PC-9 (cell line): ENCODE measurements at places on chromosomes 11 and 22.
A peak's percentile ranks its signal among the peaks of the same experiment; 100 is the strongest.

DNA sequence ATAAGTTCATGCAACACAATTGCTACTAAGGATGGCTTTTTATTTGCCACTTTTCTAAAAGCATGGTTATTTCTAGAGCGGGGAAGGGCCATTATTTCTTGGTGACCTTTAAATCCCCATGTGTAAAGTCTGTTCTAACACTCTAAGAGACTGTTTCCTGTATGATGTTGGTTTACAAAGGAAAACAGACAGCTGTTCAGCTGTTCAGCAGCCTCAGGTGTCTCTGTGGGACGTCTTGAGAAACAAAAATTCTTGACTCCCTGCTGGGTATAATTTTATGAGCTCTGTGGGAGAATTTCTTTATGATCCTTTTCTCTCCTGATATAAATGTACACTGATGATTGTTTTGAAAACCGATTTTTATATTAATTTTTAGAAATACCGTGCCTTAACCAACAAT lies 13.9 kb downstream of the MUC15 start:
- DNase-seq = no peak

DNA sequence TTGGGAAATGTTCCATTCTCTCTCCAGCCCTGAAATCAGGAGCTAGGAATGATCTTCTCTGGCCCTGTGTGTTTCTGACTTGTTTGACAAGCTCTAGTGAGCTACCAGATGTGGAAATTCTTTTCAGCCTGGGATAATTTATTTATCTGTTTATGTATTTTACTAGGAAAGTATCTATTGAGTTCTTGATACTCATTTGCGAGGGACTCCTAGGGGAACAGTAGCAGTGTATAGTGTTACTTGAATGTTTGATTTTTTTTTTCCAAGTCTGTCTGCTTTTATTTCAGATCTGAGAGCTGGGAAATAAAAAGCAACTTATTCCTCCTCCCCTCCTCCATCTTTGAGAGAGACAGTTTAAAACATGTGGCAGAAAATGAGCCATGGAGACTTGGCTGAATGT lies 92.5 kb downstream of the ALX4 start:
- no peak for DNase-seq

GRCh38 chr22:23530106-23530505 lies 50.0 kb downstream of the IGLL1 start:
- DNase-seq = no peak

GRCh38 chr11:67371911-67372320 lies 1.5 kb downstream of the CLCF1 start:
- no peak for DNase-seq

- DNase-seq = no peak
Measured at GRCh38 chr11:104979839-104980238, 11.5 kb upstream of the CASP4 start.

DNA sequence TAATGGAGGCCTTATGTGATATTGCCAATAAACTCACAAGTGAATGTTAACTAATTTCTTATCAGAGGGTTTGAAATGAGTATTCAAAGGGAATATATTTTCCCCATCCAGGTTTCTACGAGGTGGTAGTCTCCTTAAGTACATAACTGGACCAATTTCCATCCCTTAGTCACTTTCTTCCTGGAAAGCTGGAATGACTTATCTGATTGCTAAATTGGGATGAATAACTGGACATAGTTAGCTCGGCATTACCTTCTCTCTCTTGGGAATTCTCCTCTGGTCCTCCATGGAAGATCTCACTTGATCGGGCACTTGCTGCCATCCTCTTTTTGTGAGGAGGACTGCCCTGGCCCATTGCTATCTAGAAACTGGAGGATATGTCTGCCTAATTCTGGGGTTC lies 109.1 kb downstream of the TRPC6 start:
- no peak for DNase-seq

- DNase-seq = no peak
Measured at GRCh38 chr11:79390923-79391322, 49.9 kb downstream of the TENM4 start.

DNA sequence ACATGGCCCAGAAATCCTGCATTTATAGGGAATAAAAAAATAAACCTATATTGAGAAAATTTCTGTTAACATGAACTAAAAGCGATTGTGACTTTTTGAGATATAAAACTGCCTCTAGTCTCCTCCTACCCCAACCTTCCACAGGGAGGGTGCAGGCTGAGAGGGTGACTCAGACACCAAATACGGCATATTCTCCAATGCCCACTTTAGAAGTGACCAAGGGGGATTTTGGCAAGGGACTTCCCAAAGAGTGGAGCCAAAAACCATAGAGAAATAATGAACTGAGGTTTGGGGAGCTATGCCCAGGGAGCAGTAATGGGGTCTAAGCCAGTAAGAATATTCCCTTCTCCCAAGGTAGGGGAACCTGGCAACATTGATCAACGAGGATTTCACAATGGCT lies 124.9 kb upstream of the ZC3H12C start:
- DNase-seq = no peak

DNA sequence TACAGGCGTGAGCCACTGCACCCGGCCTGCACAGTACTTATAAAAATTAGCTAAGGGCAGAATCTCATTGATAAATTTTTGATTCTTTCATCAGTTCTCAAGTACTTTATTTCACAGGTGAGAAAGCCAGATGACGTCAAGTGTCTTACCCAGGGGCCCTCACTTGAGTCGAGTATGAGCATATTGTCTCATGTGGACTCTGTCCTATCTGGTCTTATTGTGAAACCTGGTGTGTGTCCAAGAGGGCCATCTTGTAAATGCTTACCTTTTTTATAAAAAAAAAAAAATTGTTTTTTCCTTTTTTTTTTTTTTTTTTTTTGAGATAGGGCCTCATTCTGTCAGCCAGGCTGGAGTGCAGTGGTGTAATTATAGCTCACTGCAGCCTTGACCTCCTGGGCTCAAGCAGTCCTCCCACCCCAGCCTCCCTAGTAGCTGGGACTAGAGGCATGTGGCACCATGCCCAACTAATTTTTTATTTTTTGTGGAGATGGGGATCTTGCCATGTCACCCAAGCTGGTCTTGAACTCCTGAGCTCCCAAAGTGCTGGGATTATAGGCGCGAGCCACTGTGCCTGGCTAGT lies 6.0 kb downstream of the ACO2 start:
- DNase-seq = no peak

DNA sequence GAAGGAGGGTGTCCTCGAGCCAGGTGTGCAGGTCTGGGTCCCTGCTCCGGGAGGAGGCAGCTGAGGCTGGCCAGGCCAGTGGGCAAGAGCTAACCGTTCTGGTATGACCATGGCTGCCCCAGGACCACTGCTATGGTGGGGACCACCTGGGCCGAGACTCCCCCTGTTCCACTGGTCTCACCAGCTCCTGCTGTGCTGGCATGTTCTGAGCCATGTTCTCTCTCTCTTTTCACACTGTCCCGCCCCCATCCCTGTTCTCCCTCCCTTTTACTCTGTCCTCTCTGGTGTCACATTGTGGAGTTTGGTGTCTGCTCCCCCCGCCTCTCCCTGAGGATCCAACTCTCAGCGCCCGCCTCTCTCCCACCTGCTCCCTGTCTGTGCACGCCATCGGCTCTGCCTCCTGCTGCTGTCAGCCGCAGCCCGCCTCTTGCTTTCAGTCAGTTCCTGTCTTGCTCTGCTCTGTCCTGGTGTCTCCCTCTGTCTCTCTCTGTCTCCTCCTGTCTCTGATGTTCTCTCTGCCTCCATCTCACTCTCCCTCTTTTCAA lies 66.4 kb downstream of the LRRC32 start:
- DNase-seq = no peak

DNA sequence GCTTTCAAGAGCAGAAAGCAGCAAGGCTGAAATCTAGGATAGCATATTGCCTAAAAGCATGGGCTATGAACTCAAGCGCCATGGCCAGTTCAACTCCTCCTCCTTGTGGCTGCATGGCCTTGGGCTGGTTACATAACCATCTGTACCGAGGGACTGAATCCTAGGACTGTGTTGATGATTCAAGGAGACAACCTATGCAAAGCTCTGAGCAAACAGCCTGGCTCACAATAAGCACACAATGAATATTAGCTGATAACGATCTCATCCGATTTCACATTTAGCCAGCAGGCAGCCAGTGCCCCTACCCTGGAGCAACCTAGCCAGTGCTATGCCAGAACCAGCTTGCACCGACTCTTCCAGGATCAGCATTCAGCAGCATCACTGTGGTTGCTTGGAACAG lies 698.4 kb downstream of the TBC1D22A start:
- no peak for DNase-seq

- DNase-seq = no peak
Measured at GRCh38 chr11:114987186-114987760, 308.9 kb downstream of the NXPE2 start.

DNA sequence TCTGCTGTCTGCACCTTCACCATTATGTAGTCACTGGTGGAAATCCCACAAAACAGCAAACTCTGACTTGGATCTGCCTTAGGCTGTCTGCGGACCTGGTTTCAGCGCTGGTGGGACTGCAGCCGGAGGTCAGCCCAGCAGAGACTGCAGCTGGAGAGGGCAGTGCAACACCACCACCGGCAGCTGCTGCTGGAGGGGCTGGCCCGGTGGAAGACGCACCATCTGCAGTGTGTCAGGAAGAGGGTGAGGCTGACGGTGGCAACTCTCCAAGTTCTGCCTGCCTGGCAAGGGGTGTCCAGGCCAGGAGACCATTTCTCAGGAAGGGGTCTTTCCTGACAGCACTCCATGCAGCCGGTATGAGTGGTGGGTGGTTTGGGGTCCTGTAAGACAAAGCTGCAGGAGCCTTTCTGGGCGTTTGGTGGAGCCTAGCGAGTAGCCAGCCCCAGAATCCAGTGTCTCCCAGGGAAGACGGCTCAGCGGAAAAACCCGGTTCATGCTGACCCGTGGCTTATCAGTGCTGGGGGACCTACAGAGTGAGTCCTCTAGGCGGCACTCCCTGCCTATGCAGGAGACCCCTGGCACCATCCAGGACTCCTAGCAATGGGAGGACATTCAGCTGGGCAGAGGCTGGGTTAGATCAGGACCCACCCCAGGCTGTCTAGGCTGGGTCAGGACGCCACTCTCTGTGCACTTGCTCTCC lies 50.8 kb downstream of the PISD start:
- DNase-seq = no peak

- DNase-seq = no peak
Measured at GRCh38 chr22:19762568-19763457, 2.2 kb downstream of the TBX1 start.

DNA sequence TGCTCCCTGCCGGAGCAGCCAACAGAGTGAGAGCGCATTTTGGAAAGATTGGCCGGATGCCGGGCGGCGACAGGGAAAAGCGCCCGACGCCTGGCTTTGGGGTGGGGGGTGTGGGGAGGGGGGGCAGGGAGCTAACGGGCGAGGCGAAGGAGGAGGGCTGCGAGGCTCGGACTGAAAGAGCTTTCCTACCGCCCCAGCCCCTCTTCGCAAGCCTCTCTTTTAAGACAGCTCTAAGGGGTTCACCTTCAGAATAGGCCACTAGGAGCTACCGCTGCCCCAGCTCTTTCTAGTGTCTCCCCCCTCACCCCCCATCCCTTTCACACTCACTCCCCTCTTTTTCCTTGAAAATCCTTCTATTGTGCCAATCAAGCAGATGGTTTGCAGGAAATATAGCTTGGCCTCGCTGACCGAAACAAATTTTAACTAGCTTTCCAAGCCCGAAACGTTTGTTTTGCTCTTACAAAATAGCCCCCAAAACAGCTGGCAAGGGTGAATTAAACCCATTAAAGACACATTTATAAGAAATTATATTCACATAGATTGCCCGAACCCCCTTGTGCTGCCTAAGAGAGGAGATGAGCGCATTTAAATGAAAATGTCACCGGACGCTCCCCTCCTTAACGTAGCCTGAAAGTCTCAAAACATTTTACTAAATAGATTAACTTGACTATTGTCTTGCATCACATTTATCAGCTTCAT lies 3.7 kb upstream of the DBX1 start:
- no peak for DNase-seq

DNA sequence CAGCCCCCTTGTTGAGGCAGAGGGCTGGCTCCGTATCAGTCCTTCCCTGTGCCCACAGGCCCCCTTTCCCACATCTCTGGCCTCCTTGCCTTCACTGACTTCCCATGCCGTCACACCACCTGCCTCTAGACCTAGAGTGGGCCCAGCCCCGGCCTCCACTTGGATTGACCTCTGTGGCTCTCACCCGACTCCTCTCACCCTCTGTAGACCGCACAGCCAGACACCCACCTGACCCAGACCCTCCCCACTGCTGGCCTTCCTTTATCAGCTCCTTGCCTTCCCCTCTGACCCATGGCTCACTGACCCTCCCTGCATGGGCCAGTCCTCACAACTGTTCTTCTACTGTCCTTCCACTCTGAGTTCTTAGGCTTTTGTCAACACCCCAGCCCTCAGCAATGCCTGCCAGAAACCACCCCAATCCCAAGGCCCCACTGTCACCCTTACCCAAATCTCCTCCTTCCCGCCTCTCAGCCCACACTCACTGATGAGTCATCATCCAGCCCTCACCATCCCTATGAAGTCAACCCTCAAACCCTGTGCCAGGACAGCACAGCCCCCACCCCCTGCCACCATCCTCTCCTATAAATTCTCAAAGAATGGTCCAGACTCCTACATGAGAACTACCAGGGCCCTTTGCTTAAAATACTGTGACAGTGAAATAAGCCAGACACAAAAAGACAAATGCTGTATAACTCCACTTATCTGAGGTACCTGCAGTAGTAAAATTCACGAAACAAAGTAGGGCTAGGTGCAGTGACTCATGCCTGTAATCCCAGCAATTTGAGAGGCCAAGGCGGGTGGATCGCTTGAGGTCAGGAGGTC lies 53.4 kb downstream of the SCGB1A1 start:
- DNase-seq = peak; percentile 68

DNA sequence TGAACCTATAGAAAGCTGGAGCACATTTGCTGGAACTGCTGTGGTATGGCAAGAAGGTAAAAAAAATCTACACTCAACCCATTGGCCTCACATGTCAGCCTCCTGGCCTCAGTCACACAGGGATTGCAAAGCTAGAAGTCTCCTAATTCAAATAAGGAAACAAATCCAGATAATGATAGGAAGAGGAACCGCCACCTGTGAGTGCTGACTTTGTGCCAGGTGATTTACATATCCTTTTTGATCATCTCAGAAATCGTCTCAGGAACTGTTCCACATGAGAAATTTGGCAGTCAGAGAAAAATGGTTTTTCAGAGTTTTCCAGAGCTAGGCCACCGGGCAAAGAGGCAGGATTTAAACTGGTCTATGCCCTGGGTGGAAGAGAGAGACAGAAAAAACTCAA lies 986 bp downstream of the NLRP10 start:
- no peak for DNase-seq

DNA sequence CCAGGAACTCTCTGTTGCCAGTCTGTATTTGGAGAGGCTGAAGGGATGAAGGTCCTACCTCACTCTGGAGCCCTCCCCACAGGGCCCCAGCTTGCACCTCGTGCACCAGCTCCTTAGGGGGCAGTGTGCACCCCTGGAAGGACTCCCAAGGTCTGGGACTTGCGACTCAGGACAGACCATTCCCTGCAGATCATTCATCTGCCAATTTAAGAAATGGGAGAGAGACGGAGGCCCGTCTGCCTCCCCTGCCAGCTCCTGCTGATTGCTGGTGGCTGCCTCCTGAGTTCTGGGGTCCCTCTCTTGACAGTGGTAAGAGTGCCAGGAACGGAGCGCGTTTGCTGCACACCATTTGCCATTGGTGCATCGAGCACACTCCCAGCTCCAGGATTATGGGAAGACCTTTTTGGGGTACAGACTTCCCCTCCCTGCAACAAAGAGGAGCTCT lies 27.4 kb upstream of the MALAT1 start:
- peak; percentile 61 for DNase-seq

GRCh38 chr22:50575426-50575941 lies 2.7 kb downstream of the CPT1B start:
- no peak for DNase-seq

- DNase-seq = no peak
Measured at GRCh38 chr11:2263724-2264360, 6.5 kb downstream of the ASCL2 start.

- DNase-seq = no peak
Measured at GRCh38 chr11:28736256-28736655, 628.1 kb downstream of the METTL15 start.
